ENCODE measurements at places on chromosomes 12 and 14. TPM values are rescaled to one million over a fixed set of nuclear protein-coding genes. Genes with fewer than 3 reads are reported as not detected.

GRCh38 chr14:53701108-53701875 is 255.3 kb downstream of the BMP4 start:
- H3K4me1 ChIP-seq, result no peaks in the 10 kb centered on the region
- DNase-seq, result no peak
- H3K4me3 ChIP-seq, result no peak overlapping the region
- H3K27me3 ChIP-seq, result no peaks in the 10 kb centered on the region

- H3K36me3 ChIP-seq, result no peaks in the 10 kb centered on the region
- H3K4me1 ChIP-seq, result peaks cover 6% of the 10 kb centered on the region
- H3K27me3 ChIP-seq, result no peaks in the 10 kb centered on the region
- no peak overlapping the region for H3K27ac ChIP-seq
- no peak overlapping the region for H3K4me3 ChIP-seq
Measured at GRCh38 chr14:93263416-93263815, 56.4 kb downstream of the UBR7 start.

DNA sequence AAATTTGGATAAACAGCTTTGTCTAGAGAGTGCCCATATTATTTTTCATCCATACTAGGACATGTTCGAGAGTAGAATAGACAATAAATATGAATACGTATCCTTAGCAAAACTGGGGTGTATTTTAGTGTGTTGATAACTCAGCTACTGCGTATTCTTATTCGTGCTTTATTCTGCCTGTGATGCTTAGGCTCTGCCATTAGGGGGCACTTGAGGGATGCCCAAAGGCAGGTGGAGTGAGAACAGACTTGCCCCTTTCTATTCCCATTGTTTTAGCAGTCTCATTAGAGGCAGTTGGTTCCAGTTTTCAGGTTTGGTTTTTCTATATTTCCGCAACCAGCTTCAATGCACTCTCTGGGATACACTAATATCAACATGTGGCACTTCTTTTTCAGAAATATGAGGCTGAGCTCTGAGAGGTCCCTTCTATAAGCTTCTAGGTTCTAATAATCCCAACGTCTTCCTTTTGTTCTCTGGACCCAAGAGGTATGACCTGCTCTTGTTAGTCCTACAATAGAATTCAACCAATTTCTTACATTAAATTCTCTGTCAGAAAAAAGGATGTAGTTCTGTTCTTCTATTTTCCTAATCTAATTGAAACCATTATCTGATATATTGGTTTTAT is 985.7 kb upstream of the FBXO33 start:
- no peaks in the 10 kb centered on the region for H3K36me3 ChIP-seq
- H3K4me3 ChIP-seq, result no peak overlapping the region
- H3K27ac ChIP-seq, result no peak overlapping the region
- H3K4me1 ChIP-seq, result no peaks in the 10 kb centered on the region
- DNase-seq, result no peak
- no peaks in the 10 kb centered on the region for H3K27me3 ChIP-seq

DNA sequence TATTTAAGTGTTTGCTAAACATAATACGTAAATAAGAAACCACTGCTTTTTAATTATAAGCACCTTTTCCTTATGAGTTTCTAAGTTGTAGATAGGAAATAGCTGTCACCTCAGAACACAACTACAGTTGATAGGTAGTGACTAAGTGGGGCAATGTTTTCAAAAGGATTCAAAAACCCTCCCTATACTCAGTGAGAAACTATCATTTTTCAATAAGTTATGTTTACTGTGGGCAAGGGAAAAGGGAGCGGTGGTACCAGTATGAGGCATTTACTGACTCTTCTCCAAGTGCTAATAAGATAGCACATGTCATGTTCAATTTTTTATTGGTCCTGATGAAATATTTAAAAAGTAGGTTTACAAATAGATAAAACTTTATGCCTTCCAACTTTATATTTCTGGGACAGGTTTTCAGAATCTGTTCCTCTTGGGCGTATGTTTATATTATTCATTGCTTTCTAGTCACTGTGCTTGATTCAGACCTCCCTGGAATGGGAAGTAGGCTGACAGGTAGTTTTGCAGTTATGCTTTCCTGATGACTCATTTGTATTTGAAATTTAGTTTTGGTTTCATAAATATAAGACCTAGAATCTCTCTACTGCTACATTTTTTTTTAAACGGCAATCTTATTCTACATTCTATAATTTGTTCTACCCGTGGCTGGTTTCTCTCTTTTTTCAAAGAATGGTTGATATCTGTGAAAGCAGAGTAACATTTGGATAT is 153.1 kb downstream of the TMEM117 start:
- no peaks in the 10 kb centered on the region for H3K36me3 ChIP-seq
- H3K27ac ChIP-seq, result no peak overlapping the region
- H3K27me3 ChIP-seq, result no peaks in the 10 kb centered on the region
- no peak for DNase-seq
- H3K4me1 ChIP-seq, result no peaks in the 10 kb centered on the region

DNA sequence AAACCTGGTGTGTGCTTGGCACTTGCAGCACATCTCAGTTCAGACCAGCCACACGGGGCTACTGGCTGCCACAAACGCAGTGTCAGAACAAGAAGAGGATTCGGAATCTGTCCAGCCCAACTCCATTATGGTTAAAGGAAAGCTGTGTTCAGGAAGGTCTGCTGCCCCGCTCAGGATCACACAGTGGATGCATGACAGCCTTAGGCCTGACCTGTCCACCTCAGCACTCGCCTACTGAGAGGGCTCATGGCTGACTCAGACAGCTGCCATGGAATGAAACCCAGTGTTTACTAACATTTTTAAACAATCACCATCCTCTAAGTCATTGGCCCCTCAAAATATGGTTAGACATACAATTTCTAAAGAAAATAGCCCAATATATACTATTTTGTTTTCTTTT is 5.6 kb upstream of the NIN start:
- no peak for DNase-seq
- no peaks in the 10 kb centered on the region for H3K4me1 ChIP-seq
- no peak overlapping the region for H3K27ac ChIP-seq
- no peaks in the 10 kb centered on the region for H3K36me3 ChIP-seq
- H3K4me3 ChIP-seq, result no peak overlapping the region

- no peak overlapping the region for H3K4me3 ChIP-seq
- no peak for DNase-seq
- H3K4me1 ChIP-seq, result no peaks in the 10 kb centered on the region
- H3K27me3 ChIP-seq, result no peaks in the 10 kb centered on the region
- H3K36me3 ChIP-seq, result no peaks in the 10 kb centered on the region
Measured at GRCh38 chr12:68245180-68246021, 8.0 kb downstream of the IL22 start.

- peaks cover 59% of the 10 kb centered on the region for H3K36me3 ChIP-seq
- H3K4me1 ChIP-seq, result no peaks in the 10 kb centered on the region
- H3K4me3 ChIP-seq, result no peak overlapping the region
- peak; percentile 60 for DNase-seq
Measured at GRCh38 chr14:92973798-92974372, 50.9 kb downstream of the CHGA start.

DNA sequence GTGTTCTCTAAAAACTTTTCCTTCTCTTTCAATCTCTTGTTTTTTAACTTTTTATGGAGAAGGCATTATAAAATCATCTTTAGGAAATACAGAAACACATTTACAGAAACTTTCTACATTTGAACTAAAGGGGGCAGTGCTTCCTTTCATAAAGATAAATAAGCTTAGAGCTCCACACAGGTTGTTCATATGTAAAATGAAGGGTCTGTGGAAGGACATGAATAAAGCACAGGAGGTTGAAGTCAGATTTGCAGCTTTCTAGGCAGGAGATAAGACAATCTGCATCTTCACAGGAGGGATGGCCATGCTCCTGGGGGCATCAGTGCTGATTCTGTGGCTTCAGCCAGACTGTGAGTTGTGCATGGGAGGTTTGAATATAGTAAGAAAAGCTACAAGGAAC is 426.0 kb downstream of the DAD1 start:
- no peaks in the 10 kb centered on the region for H3K36me3 ChIP-seq
- no peak overlapping the region for H3K4me3 ChIP-seq
- DNase-seq, result no peak
- no peaks in the 10 kb centered on the region for H3K27me3 ChIP-seq
- H3K4me1 ChIP-seq, result no peaks in the 10 kb centered on the region

- no peak overlapping the region for H3K4me3 ChIP-seq
- DNase-seq, result no peak
- H3K36me3 ChIP-seq, result no peaks in the 10 kb centered on the region
Measured at GRCh38 chr12:112852810-112853209, 54.0 kb upstream of the OAS1 start.

DNA sequence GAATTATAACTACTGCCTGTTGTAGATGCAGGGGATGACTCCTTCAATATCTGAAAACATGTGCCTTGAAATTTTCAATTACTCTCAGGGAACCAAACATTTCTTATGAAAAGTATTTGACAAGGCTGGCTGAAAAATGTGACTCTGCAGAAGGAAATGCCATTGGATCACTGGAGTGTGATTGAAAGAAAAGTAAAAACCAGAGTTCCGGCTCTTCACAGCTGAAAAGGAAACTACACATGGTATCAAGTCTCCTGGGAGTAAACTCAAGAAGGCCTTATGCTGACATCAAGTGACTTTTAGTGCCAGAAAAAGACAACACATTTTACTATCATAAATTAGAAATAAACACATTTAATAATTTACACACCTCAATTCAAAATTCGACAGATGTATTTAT is 693.0 kb downstream of the LRFN5 start:
- DNase-seq, result no peak
- no peaks in the 10 kb centered on the region for H3K27me3 ChIP-seq
- peaks cover 9% of the 10 kb centered on the region for H3K4me1 ChIP-seq
- H3K27ac ChIP-seq, result no peak overlapping the region
- H3K4me3 ChIP-seq, result no peak overlapping the region
- no peaks in the 10 kb centered on the region for H3K36me3 ChIP-seq

DNA sequence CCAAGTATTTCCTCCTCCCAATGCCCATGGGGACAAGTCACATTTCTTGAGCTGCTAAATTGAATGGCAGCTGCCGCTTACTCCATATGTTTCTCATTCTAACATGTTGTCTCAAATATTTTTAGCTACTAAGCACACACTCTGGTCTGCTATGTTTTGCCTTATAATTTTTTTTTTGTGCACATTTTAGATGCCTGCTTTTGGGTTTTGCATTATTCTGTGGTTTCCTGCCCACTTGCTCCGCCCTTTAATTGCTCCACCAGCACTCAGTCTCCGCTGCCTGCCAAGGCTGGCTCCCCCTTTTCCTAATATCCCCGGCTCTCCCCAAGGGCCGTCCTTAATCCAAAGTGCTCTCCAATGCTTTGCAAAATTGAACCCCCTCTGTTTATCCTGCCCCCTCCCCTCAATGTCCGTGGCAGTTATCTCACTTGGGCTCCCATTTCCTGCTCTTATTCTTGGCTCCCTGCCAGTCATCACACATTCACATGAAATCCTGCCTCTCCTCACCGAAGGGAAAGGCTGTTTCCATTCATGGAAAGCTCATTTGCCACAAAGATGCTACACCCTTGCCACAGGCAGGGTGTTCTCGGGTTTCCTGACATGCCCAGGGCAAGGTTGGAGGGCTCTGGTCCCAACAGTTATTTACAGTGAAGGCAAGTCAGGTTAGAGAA is 79.4 kb downstream of the C12orf75 start:
- H3K27ac ChIP-seq, result no peak overlapping the region
- no peaks in the 10 kb centered on the region for H3K36me3 ChIP-seq
- no peak for DNase-seq
- H3K4me1 ChIP-seq, result peaks cover 15% of the 10 kb centered on the region

DNA sequence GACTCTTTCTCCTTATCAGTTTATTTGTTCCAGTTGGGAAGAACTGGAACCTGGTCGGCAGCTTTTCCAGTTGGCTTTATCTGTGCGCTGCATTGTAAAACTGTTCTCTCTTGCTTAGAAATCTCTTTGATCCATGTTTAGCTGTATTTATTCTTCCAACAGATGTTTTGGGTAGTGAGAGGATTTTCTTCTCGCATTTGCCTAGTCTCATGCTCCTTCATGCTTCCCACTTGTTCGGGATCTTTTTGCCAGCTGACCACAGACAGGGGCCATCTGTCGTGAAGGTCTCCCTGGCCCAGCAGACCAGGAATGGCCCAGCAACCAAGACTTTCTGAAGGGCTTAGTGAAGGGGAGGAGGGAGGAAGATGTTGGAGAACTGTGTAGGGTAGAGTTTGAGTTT is 21.6 kb downstream of the NTF3 start:
- H3K4me3 ChIP-seq, result no peak overlapping the region
- peaks cover 13% of the 10 kb centered on the region for H3K4me1 ChIP-seq
- peaks cover 5% of the 10 kb centered on the region for H3K27me3 ChIP-seq
- no peak overlapping the region for H3K27ac ChIP-seq
- peak; percentile 15 for DNase-seq

GRCh38 chr14:93712838-93713724 is 75.2 kb downstream of the PRIMA1 start:
- no peaks in the 10 kb centered on the region for H3K4me1 ChIP-seq
- no peak for DNase-seq
- no peaks in the 10 kb centered on the region for H3K36me3 ChIP-seq
- no peak overlapping the region for H3K4me3 ChIP-seq

- H3K4me3 ChIP-seq, result no peak overlapping the region
- H3K27me3 ChIP-seq, result no peaks in the 10 kb centered on the region
- no peak for DNase-seq
Measured at GRCh38 chr14:68896132-68896531, 83.0 kb downstream of the ACTN1 start.

GRCh38 chr14:73295198-73295796 is 58.0 kb downstream of the PAPLN start:
- H3K27me3 ChIP-seq, result no peaks in the 10 kb centered on the region
- no peak for DNase-seq
- peaks cover 17% of the 10 kb centered on the region for H3K36me3 ChIP-seq
- H3K27ac ChIP-seq, result no peak overlapping the region
- no peak overlapping the region for H3K4me3 ChIP-seq
- no peaks in the 10 kb centered on the region for H3K4me1 ChIP-seq

DNA sequence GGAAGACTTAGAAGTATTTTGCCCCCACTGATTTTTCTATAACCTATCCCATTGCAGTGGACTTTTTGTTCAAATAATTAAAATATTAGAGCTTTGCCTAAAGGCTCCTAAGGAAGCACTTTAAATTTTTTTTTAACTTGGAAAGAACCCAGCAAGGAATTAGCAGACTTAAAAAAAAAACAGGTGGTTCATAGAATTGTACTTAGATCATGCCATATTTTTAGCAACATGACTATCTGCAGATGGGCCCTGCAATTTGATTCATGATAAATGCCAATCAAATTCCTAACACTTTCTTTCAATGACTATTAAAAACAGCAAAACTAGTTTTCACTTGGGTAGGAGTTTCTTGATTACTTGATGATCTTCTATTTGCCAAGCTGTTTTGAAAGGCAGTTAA is 11.5 kb downstream of the ADAMTS20 start:
- no peaks in the 10 kb centered on the region for H3K36me3 ChIP-seq
- H3K27ac ChIP-seq, result no peak overlapping the region
- DNase-seq, result no peak
- no peaks in the 10 kb centered on the region for H3K4me1 ChIP-seq

DNA sequence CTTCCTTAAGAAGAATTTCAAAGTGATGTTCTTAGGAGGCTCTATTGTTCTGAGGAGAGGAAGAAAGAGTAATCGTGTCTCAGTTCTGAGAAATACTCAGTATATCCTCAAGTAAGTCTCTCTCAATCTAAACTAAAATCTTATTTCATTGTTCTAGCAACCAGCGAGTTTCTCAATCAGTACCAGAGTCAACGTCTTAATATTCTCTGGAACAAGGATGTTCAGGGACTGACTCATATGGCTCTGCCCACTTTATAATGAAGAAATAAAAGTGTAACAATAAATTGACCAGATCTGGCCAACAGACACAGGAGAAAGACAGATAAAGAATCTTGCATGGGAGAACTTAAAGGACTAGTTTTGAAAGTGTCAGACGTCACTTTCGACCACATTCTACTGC is 469.8 kb upstream of the FLRT2 start:
- H3K27ac ChIP-seq, result no peak overlapping the region
- H3K4me1 ChIP-seq, result no peaks in the 10 kb centered on the region
- no peak for DNase-seq
- H3K27me3 ChIP-seq, result no peaks in the 10 kb centered on the region
- H3K4me3 ChIP-seq, result no peak overlapping the region

KRT83 gene
- total RNA-seq, result not detected

PLD4 gene
- total RNA-seq, result 13.9 TPM

CLEC2D gene
- total RNA-seq, result 76.2 TPM
